Esophagus squamous epithelium (tissue), 5 donors: ENCODE measurements at places on chromosomes 2 and 18.

- H3K27ac ChIP-seq, result no peak overlapping the region
- DNase-seq, result no peak
- no peaks in the 10 kb centered on the region for H3K27me3 ChIP-seq
- no peaks in the 10 kb centered on the region for H3K36me3 ChIP-seq
- no peak overlapping the region for H3K4me3 ChIP-seq
- no peaks in the 10 kb centered on the region for H3K4me1 ChIP-seq
Observed at GRCh38 chr2:161130354-161130753, 29.9 kb upstream of the TANK start.

- DNase-seq, result no peak
- no peaks in the 10 kb centered on the region for H3K27me3 ChIP-seq
- no peak overlapping the region for H3K4me3 ChIP-seq
- H3K4me1 ChIP-seq, result peaks cover 6% of the 10 kb centered on the region
- no peaks in the 10 kb centered on the region for H3K36me3 ChIP-seq
- H3K27ac ChIP-seq, result no peak overlapping the region
Observed at GRCh38 chr2:120958623-120959366, 223.1 kb downstream of the GLI2 start.

- DNase-seq, result no peak
Observed at GRCh38 chr2:120026890-120027289, 14.0 kb downstream of the EPB41L5 start.

DNA sequence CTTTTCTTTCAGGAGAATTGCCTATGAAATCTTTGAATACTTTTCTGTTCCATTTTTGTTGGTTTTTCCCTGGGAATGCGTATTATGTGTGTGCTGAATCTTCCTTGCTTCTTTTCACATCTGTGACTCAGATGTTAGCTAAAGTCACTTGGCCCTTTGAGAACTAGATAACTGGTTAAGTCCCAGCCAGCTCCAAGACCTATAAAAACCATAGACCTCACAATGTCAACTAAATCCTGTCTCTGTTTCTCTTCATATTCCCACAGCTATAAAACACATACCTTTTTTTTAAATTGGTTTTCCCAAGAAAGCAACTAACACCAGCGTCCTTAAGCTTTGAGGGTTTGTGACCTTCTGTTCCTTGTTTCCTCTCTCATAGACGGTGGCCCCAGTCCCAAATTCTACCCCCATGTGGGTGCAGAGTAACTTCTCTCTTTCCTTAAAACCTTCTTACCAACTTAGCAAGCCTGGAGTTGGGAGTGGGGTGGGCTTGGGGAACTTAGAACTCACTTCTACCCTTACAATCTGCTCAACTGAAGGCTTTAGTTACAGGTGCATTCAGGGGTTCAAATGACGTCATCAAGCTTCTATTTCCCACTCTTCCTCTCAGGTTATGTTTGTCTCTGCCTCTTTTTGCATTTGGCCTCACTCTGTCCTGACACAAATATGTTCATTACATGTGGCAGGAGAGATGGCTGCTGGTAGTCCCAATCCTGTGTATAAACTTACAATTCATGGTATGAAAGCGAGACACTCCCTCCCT, 58.1 kb upstream of the TGIF1 start:
- peaks cover 7% of the 10 kb centered on the region for H3K4me1 ChIP-seq
- DNase-seq, result no peak
- no peak overlapping the region for H3K4me3 ChIP-seq
- H3K36me3 ChIP-seq, result no peaks in the 10 kb centered on the region
- no peaks in the 10 kb centered on the region for H3K27me3 ChIP-seq

DNA sequence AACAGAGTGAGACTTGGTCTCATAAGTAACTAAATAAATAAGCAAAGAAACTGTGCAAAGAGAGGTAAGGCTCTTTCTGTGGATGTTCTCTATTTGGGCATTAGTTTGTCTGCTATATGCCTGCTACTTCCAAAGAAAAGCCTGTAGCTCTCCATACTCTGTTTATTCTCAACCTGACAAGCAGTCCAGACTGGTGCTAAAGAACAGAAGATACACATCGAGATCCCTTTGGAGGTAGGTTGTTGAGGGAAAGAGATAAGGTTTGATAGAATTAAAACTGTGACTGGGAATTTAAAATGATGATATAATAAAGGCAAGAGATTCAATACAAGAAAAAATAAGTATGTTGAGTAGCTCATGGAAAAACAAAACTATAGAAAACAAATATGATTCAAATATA, 885.1 kb upstream of the FSHR start:
- no peaks in the 10 kb centered on the region for H3K4me1 ChIP-seq
- no peaks in the 10 kb centered on the region for H3K27me3 ChIP-seq
- no peak for DNase-seq
- no peak overlapping the region for H3K4me3 ChIP-seq
- no peak overlapping the region for H3K27ac ChIP-seq
- H3K36me3 ChIP-seq, result no peaks in the 10 kb centered on the region
